ENCODE measurements at places on chromosomes 4 and X. TPM values are rescaled to one million over a fixed set of nuclear protein-coding genes. Genes with fewer than 3 reads are reported as not detected.

The USP17L30 gene
- not detected for total RNA-seq

The CYBB gene
- 0.38 TPM for total RNA-seq

The PPP1R2C gene
- total RNA-seq: 0.38 TPM

The MYOZ2 gene
- total RNA-seq: not detected

The RS1 gene
- not detected for total RNA-seq

The MAGEC3 gene
- not detected for total RNA-seq

The NXF2 gene
- total RNA-seq: not detected

The SPOCK3 gene
- not detected for total RNA-seq

The STARD8 gene
- 1.3 TPM for total RNA-seq

Measured in activated T-cell treated with anti-CD3 and anti-CD28 coated beads, Interleukin-2, amount 50 U/mL, for 72 hours (primary cell).